ENCODE measurements at places on chromosomes 3 and 15.

GRCh38 chr15:101538177-101538576, 48.7 kb upstream of the PCSK6 start:
- DNase-seq, result no peak

DNA sequence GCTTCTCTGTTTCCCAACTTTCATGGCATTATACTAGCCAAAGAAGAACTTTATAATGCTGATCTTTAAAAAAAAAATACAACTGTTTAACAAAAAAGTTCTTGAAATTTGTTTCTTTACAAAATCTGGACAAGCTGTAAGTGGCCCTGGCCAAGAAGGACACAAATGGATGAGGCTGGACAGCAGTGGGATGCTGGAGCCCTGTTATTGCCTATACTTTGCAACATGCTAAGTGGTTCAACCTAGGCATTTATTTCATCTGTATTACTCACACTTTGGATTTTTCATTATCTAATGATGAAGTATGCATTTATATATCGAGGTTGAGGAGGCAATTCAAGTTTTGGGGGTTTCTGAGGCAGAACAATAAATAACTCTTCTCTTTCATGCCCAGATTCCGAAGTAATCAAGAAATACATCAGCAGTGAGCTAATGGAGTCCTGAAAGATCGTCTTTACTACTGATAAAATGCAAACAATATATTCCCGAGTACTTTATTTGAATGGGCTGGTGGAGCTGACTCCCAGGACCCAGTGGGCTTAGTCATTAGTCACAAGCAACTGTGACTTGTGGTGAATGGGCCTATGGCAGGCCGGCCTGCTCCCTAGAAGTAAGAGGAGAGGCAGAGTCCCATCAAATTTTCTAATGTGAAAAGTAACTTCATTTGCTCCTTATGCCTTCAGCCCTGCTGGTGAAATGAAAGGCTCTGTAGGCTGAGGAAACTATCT, 177.3 kb upstream of the DPH6 start:
- DNase-seq, result no peak

DNA sequence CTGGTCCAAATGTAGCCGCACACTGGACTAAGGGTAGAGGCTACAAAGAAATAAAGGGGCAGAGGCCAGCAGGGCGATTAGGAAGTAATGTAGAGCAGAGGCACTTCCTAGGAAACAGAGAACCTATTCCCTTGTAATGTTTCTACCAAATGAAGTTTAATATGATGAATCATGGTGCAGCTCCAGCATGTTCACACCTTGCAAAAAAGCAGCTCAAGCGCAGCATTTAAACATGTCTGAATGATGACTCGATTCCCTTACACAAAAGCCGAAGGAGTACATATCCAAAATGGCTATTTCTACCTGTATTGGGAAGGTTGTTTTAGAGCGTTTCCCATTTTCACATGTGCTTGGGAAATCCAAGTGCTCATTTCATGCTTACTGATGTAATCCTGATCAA, 204.8 kb downstream of the MECOM start:
- no peak for DNase-seq

DNA sequence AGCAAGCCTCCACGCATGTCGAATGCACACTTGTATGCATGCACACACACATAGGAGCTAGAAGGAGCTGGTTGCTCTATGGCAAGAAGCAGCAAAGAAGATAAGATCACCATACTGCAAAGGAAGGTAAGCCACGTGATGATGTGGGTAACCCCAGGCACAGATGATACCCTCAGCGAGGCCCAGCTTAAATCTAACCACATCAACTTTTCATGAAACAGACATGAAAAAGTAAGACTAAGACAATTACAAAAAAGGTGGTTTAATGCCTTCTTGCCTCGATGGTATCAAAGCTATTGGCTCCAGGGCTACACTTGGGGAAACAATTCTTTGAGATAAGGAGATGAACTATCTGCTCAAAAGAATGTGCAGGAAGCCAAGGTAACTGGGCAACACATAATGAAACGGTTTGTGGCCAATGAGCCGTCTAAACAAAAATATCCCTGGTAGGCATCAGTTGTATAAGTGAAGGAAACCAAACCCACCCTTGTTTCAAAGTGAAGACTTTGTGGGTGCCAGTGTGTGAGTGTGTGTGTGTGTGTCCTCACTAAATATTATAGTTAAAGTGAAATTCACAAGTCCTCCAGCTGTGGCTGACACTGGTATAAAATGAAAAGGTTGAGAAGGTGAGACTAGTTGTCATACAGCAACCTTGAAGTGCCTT, 365.7 kb upstream of the ICE2 start:
- no peak for DNase-seq

GRCh38 chr3:124878561-124879336, 8.4 kb downstream of the ITGB5 start:
- peak; percentile 90 for DNase-seq

DNA sequence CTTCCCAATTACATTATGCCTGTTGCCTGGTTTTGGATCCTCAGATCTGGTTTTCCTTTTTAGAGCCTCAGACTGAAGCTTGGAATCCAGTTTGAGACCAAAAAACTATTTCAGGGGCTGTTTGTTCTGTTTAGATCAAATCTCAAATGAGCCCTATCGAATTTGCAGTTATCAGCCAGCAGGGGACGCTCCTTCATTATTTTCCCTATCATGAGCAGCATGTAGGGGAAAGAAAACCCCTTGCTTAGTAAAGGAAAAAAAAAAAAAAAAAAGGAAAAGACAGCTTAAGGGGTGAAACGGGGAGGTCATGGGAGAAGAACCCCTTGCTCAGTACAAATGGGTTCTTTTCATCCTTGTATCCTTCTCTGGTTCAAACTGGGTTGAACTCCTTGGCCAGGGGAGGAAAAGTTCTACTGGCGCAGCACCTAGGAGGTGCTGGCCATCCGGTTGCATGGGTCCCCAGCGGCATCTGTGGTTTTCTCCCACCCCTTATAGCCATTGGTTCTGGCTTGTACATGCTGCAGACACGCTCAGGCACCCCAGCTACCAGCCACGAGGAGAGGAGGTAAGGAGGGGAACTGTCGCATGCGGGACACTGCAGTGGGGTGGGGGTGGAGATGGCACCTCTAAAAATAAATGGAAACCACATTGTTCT, 1375.1 kb upstream of the ALCAM start:
- DNase-seq, result no peak

GRCh38 chr3:8505621-8506020, 4.0 kb downstream of the LMCD1 start:
- peak; percentile 99 for DNase-seq

DNA sequence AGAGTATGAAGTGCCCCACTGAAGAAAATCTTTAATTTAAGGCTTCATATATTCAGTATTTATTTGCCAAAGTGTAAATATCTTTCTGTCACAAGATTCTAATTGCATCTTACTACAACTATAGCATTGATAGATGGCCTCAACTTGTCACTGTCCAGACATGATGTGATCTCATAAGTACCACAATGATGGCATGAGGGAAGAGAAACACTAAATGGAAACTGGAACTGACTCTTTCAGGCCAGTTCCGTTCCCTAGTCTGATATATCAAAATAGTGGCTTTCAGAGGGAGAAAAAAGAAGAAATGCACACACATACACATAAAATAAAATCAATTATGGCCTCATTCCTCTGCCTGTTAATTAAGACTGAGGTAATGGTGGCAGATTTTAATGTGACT, 615.7 kb downstream of the TBL1XR1 start:
- DNase-seq, result no peak

DNA sequence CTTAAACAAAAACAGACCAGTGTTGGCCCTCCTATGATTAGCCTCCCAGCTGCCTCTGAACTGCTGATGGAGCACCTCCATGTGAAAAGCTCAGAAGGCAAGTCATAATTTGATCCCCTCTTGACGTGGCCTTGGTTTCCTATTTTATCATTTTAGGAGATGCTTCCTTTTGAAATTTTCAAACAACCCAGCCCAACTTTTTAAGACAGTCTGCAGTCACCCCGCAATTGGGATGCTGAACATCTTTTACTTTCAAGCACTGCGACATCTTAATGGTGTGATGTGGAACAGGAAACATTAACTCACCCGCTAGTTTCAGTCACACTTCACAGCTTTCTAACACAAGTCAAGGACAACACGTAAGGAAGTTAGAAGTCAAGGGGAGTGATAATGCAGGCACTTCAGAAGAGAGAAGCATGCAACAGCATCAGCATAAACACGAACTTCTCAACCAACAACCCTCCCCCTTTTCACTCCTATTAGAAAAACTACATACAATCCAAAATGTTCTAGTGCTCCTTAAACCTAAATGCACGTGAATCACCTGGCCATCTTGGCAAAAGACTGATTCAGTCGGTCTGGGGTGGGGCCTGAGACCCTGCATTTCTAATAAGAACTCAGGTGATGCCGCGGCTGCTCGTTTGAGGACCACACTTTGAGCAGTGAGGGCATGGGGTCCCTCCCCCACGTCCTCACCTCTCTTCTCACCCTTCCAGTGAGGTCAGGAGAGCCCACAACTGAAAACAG, 161.5 kb downstream of the FOXP1 start:
- no peak for DNase-seq

DNA sequence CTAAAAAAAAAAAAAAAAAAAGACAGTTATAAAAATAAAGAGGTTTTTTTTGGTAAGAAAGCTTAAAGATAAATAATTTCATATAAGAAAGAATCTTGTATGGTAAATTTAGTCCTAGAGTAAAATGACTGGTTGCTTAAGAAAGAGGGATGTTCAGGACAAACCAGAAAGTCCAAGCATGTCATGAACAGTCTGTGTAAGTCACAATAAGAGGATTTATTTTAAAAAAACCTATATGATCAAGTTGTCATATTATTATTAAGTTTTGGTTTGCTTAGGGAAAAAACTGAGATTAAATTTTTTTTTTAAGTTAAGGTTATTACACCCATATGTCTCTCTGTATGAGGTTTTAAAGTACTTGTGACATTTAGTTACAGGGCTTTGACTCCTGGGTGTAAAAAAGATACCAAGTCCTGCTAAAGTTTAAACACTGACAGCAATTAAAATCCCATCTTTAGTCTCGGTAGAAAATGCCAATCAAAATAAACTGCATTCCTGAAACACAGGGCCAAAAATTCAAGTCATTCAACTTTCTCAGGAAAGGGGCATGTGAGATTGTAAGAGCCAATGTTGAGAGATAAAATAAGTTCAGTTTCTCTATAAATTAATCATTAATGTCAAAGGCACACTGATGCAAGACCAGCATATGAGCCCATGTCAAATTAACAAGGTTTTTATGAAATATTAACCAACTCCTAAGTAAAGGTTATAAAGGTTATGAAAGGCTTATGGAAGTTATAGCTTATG, 8.5 kb upstream of the BDH1 start:
- no peak for DNase-seq

GRCh38 chr3:170643831-170644230, 58.0 kb upstream of the SLC7A14 start:
- DNase-seq, result no peak

- no peak for DNase-seq
Measured at GRCh38 chr3:39097716-39098472, 9.5 kb downstream of the GORASP1 start.

- DNase-seq, result no peak
Measured at GRCh38 chr3:37800022-37800551, 61.6 kb upstream of the CTDSPL start.

DNA sequence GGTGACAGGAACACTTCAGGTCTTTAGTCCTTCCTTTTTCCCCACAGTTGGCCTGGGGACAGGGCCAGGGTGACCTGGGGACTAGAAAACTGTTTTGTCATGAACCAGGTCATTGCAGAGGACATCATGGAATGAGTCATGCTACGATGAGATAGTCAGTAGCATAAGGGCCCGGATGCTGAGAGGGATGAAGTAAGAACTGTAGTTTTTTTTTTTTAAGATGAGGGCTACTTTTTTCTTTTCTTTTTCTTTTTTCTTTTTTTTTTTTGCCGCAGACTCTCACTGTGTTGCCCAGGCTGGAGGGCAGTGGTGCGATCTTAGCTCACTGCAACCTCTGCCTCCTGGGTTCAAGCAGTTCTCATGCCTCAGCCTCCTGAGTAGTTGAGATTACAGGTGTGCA, 8.0 kb downstream of the MAP2K5 start:
- no peak for DNase-seq

GRCh38 chr3:115549071-115549470, 74.2 kb upstream of the GAP43 start:
- DNase-seq, result no peak

DNA sequence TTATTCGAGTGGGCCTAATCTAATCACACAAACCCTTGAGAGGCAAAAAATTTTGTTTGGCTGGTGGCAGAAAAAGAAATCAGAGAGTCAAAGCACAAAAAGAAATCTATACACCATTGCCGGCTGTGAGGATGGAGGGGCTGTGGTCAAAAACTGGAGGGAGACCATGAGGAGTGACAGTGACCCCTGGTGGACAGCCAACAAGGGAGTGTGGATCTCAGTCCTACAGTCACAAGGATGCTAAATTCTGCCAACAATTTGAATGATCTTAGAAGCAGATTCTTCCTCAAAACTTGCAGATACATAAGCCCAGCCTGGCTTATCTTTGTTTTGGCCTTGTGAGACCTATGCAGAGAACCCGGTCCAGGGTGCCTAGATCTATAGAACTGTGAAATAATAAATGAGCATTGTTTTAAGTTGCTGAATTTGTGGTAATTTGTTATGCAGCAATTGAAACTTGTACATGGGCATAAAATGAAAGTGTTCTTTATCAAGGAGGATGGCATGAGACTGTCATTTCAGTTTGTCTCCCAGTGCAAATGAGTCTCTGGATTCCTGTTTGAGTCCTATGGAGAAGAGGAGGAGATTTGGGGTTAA, 103.0 kb upstream of the ARHGEF26 start:
- no peak for DNase-seq

- DNase-seq, result no peak
Measured at GRCh38 chr15:32844118-32844711, 126.4 kb downstream of the GREM1 start.

GRCh38 chr3:43506644-43507043, 115.2 kb downstream of the ANO10 start:
- no peak for DNase-seq

DNA sequence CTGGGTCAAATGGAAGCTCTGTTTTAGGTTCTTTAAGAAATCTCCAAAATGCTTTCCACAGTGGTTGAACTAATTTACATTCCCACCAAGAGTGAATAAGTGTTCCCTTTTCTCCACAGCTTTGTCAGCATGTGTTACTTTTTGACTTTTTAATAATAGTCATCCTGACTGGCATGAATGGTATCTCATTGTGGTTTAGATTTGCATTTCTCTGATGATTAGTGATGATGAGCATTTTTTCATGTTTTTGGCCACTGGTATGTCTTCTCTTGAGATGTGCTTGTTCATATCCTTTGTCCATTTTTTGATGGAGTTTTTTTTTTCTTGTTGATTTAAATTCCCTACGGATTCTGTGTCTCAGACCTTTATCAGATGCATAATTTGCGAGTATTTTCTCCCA, 745.0 kb upstream of the BCHE start:
- no peak for DNase-seq

DNA sequence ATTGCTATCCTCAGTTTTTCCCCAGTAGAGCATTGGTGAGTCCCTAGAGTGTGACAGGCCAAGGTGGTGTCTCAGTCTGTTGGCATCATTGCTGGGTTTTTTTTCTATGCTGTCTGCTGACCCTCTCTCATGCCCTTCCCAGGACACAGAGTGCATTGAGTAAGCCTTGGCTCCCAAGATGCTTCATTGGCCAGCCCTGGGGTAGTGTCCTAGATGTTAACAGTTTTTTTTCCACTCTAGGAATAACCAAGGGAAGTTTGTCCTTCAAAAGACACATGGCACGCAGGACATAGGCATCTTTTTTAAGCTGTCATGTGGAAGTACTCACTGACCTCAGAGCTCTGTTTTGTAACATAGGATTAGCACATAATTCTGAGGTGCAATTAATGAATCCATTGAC, 19.5 kb downstream of the ADAMTSL3 start:
- no peak for DNase-seq

Measured in LNCaP clone FGC (cell line).